ENCODE measurements at places on chromosomes 1 and 21.

- no peak for DNase-seq
Observed at GRCh38 chr21:46151261-46151988, 4.0 kb downstream of the FTCD start.

- no peak for DNase-seq
Observed at GRCh38 chr1:209807509-209807908, 1.6 kb upstream of the IRF6 start.

DNA sequence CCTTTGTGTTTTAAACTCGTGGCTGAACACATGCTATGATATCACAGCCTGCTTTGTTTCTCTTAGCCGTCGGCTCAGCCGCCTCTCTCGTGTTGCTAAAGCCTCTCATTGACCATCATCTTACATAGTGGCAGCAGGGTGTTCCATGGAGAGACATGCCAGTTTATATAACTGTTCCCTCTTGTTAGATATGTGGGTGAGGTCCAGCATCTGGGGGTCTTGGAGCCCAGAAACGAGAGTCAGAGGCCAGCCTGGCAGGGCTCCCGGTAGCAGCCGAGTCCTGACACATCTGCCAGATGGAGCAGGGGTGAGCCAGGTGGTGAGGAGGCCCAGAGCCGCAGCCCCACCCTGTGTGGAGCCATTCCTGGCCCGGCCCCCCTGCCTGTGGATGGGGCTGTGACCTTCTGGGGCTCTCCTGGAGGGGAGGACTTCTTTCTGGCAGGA, 11.9 kb downstream of the PODN start:
- DNase-seq, result no peak

DNA sequence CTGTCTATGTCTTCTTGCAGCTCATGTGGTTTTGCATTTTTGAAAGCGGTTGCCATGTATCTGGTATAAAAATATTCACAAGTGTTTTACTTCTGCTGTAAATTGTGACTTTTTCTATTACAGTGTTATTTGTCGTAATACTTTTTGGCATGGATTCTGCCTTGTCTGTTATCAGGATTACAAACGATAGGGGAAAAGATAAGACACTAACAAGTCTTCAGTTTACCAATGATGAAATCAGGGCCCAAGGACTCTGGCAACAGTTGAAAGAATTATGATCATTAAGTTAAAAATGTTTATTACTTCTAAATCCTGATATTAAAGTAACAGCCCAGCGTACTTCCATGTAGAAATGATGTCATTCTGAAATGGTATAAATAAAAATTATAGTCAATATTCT, 298.8 kb downstream of the KIF26B start:
- no peak for DNase-seq

- no peak for DNase-seq
Observed at GRCh38 chr1:181397845-181398244, 85.5 kb upstream of the CACNA1E start.
